Keratinocyte (primary cell): ENCODE measurements at places on chromosomes 7 and 10. TPM values are rescaled to one million over a fixed set of nuclear protein-coding genes. Genes with fewer than 3 reads are reported as not detected.

DNA sequence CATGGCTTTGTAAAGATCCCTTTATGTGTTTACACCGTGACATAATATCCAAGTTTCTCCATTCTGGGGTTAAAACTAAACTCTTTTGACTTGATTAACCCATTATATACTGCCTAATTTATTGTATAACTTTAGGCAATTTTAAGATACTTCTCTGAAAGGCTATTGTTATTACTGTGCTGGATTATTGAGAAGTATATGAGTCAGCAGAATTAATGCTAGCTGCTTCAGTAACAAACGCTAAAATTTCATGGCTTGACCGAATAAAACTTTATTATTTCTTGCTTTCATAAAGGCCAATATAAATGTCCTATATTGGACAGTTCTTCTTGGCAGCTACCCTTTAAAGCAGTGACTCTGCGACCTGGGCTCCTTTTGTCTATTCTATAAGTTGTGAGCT lies 853.9 kb downstream of the SORCS3 start:
- DNase-seq, result no peak

- DNase-seq, result no peak
Measured at GRCh38 chr7:134874407-134874806, 95.0 kb downstream of the CALD1 start.

- DNase-seq, result no peak
Measured at GRCh38 chr10:45420453-45421192, 46.6 kb downstream of the ALOX5 start.

- DNase-seq, result no peak
Measured at GRCh38 chr10:89053555-89053954, 63.0 kb downstream of the FAS start.

DNA sequence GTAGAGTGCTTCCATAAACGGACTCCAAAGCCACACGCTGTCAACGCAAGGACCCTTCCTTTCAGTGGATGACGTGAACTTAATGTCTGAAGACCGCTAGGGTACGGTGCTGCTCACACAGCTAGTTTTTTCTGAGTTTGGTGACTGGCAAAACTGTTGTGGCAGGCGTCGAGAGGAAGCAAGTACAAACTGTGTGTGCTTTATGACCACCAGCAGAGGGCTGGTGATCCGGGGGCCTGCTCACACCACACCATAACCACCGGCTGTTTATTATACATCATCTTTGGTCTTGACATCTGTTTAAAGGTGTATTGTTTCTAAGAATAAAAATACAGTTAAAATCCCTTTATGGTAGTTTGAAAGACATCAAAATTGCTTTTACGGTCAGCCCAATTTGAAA lies 37.1 kb upstream of the ATP6V0A4 start:
- no peak for DNase-seq

DNA sequence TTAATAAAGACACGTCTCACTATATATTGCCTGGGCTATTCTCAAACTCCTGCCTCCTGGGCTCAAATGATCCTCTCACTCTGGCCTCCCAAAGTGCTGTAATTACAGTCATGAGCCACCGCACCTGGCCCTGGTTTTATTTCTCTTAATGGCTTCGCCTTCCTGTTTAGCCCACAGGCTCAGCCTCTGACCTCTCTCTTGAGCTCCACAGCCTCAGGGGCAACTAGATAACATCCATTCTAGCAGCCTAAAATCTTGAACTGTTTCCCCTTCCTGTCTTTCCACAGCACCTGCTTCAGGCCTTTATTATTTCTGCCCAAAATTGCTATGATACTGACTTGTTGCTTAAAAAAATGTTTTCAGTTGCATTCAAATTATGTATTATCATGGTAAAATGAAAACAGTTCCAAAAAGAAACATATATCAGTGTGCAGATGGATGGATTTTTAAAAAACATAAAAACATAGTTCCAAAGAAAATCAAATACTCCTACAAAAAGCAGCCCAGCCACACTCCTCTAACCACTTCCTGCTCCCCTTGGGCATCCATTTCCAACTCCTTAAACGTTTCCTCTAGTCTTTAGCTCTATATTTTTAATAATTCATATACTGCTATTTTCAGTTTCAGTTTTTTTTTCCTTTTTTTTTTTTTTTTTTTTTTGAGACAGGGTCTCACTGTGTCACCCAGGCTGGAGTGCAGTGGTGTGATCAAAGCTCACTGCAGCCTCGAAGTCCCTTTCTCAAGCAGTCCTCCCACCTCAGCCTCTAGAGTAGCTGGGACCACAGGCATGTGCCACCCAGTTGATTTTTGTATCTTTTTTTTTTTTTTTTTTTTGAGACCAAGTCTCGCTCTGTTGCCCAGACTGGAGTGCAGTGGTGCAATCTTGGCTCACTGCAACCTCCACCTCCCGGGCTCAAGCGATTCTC lies 5.1 kb upstream of the BAZ1B start:
- no peak for DNase-seq

- no peak for DNase-seq
Measured at GRCh38 chr10:113278221-113278620, 274.6 kb upstream of the HABP2 start.

DNA sequence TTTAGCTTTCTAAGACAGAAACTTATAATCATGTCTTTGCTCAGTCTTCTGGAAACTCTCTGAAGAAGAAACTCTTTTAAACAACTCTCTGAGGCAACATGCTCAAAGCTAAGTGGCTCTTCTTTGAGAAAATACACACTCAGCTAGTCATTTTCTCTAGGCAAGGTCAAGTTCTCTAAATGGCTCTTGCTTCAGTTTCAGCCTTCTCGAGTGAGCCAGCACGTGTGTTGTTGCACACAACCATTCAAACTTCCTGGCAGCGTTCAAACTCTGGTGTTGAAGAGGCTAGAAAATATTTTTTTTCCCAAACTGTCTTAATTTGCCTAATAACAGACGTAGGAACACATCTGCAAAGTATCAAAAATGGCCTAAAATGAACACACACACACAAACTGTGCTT lies 129.1 kb downstream of the THSD7A start:
- DNase-seq, result no peak

DNA sequence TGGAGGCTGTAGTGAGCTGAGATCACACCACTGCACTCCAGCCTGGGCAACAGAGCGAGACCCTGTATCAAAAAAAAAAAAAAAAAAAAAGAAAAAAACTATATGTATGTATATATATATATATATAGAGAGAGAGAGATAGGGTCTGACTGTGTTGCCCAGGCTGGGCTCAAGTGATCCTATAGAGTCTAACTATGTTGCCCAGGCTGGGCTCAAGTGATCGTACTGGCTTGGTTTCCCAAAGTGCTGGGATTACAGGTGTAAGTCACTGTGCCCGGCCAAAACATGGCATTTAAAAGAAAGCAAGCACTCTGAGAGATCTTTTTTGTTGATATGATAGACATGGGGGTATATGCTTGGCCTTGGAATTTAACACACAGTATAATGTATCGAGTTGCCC lies 20.0 kb downstream of the CYP17A1 start:
- DNase-seq, result no peak

Gene ABCC2
- 2.3 to 3.3 TPM (median 2.5 TPM) in 3 replicates for polyA plus RNA-seq

Gene PPP1R3C
- 3.2 to 8.9 TPM (median 7.3 TPM) in 3 replicates for polyA plus RNA-seq

Gene FAM25C
- polyA plus RNA-seq, result 4.8 to 28.2 TPM (median 26.2 TPM) in 3 replicates
